Heart left ventricle (tissue), 16 donors: ENCODE measurements at places on chromosomes 16 and 17.
A peak's percentile ranks its signal among the peaks of the same experiment; 100 is the strongest.

DNA sequence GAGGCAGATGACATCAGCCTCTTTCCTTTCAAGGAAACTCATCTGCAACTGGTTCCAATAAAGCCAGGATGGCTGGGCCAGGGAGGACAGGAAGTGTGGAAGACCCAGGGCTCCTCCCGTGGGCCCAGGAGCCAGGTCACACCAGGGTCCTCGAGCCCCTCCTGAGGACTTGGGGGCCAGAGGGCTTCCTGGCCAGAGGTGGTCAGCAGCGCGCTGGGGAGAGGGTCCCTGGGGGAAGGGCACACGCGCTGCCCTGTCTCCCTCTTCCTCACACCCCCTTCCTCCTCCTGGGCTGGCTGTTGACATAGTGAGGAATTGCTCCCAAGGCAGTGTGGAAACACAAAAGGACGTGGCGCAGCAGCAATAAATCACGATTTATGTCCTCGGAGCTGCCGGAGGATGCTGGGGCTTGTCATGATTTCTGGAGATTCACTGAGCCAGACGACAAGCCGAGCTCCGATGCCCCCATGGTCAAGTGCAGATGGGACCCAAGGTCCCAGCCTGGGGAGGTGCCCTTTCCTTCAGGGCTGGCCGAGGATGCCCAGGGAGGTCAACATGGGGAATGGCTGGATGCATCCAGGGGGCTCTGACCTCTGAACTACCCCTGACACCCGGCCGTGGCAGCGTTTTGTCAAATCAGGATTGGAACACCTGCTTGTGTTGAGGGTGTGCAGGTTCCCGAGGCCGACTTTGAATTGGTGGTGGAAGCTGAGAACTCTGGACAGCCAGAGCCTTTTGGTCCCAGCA, 152.6 kb downstream of the IRF8 start:
- DNase-seq = no peak

DNA sequence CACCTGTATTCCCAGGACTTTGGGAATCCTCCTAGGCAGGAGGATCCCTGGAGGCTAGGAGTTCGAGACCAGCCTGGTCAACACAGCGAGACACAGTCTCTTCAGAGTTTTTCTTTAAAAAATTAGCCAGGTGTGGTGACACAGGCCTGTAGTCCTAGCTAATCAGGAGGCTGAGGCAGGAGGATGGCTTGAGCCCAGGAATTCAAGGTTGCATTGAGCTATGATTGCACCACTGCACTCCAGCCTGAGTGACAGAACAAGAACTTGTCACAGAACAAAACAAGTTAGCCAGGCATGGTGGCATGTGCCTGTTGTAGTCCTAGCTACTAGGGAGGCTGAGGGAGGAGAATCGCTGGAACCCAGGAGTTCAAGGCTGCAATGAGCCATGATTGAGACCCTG, 24.8 kb downstream of the ANKRD40 start:
- no peak for DNase-seq

- DNase-seq = no peak
Measured at GRCh38 chr17:47806026-47806912, 15.3 kb downstream of the OSBPL7 start.

- DNase-seq = no peak
Measured at GRCh38 chr16:71954699-71955195, 45.5 kb downstream of the PKD1L3 start.

DNA sequence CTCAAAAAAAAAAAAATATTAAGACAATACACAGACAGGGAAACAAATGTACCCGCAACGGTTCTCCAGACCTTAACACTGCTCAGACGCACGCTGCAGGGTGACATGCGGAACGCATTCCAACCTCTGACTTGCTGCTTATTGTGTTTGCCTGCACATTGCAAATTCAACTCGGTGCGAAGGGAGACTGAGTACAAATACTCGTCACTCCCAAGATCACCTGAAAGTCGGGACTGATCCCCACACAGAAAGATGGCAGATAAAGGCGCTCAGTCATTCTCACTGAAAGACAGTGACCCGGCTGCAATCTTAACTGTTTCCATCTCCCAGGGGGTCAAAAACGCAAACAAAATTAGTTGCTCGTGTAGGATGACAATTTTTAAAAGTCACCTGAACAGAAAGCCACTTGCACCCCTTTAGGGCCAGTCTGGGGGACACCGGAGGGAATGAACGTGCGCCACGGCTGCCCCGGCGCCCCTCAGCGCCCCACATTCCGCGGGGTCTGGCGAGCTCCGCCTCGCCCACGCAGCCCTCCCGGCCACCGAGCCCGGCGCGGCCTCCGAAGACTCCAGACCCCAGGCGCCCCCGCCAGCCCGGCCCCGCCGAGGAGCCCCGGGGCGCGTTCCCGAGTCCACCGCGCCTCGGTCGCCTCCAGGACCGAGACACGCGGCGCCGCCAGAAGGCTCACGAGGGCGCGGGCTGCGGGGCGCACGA, 589 bp downstream of the CLCN7 start:
- DNase-seq = no peak

GRCh38 chr17:37187262-37187661, 188.5 kb upstream of the C17orf78 start:
- DNase-seq = no peak

DNA sequence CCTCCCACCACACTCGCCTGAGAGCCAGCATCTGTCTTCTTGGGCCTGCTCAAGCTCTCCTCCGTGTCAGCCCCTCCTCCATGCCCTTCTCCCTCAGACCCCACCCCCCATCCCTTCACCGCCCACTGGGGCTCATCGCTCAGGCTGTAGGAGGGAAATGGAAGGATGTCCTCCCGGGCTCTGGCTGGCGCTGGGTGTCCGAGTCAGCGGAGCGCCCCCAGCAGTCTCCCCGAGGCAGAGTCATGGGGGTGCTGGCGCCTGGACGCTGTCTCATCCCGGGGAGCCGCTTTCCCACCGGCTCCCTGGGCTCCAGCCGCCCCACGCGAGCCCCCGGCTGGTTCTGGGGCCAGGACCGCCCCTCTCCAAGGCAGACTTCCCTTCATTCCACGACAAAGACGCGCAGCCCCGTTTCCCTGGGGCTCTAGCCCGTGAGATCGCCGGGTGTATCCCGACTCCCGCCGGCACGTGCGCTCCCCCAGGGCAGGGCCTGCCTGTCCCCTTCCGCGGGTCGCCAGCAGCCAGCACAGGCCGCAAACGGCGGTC, 428 bp upstream of the ANTKMT start:
- no peak for DNase-seq

DNA sequence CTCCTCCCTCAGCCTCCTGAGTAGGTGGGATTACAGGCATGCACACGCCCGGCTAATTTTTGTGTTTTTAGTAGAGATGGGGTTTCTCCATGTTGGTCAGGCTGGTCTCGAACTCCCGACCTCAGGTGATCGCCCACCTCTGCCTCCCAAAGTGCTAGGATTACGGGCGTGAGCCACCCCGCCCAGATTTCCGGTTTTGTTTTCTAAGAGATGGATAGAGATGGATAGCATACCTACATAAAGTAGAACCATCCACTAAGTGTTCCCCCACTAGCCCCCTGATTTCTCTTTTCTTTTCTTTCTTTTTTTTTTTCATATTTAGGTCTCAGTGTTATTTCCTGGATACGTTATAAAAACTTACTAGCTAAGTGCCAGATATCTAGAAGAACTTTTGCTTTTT, 2.0 kb downstream of the WSB1 start:
- DNase-seq = no peak

GRCh38 chr17:3033248-3033640, 30.2 kb downstream of the OR1D5 start:
- DNase-seq = no peak

- DNase-seq = no peak
Measured at GRCh38 chr16:50509521-50510341, 38.5 kb upstream of the NKD1 start.

DNA sequence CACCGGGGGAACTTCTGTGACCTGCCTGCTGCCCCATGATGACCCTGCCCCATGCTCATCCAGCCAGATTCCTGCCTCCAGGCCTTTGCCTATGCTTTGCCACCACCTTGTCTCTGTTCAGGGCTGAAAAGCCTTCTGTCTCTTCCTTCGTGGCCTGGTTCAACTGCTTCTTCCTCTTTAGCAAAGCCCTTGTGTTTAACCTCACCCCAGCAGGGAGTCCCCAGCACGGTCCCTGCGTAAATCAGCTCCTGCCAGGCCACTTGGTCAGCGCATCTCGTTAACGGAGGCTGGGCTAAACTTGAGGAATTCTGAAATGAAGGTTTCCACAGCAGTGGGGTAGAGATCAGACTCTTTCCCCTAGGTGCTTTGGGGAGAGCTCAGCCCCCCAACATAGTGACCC, 16.1 kb upstream of the KCNJ12 start:
- DNase-seq = no peak

DNA sequence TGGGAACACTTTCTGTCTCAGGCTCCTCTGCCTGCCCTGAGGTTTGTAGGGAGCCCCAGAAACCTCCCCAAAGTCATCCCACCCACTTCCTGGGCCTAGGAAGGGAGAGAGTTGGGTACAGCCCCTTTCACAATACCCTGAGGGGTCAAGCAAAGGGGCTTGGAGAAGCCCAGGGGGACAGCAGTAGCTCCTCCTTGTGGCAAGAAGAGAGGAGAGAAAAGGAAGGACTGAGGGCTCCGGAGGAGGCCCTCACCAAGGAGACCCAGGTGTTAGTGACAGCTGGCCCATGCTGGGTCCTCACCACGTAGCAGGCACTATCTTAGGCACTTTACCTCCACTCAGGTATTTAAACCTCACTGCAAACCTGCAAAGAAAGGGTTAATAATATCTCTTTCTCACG, 112.8 kb downstream of the IRX5 start:
- no peak for DNase-seq

GRCh38 chr16:84048270-84048669, 5.7 kb upstream of the SLC38A8 start:
- no peak for DNase-seq

- DNase-seq = peak; percentile 46
Measured at GRCh38 chr16:64882078-64882784, 239.6 kb downstream of the CDH11 start.

GRCh38 chr17:35898283-35899070, 18.3 kb upstream of the CCL5 start:
- DNase-seq = no peak

- no peak for DNase-seq
Measured at GRCh38 chr17:35298639-35299038, 55.8 kb downstream of the SLFN5 start.
